NCI-H524 (cell line): ENCODE measurements at places on chromosomes 12 and 14.
A peak's percentile ranks its signal among the peaks of the same experiment; 100 is the strongest.

DNA sequence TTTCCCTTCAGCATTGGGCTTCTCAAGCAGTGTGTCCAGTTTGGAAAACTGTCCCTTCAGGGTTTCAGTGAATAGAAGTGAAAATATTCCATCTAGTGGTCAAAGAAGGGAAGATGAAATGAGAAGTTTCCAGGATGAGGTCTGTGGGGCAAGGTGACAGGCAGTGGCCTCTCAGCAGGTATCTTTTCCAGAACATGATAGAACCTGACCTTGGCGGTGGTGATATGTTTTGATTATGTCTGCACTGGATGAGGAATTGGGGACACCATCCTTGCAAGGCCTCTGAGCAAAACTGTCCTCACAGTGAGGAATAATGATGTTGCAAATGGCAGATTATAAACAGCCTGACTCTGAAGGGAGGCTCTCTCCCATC lies 4.7 kb downstream of the GPX2 start:
- DNase-seq = peak; percentile 47

DNA sequence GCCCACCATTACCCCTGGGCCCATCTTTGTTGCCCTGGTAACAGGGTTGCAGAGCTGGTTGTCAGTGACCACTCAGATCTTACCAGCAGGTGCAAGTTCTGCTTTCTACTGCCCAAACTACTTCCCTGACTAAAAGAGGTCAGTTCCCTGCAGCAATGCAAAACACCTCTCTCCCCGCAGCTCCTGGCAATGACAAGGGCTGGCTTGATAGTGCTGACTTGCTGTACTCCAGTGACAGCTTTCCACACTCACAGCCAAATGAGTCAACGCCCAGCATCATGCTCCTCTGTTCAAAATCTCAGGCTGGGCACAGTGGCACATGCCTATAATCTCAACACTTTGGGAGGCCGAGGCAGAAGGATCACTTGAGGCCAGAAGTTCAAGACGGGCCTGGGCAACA lies 90.6 kb downstream of the CIT start:
- no peak for DNase-seq

DNA sequence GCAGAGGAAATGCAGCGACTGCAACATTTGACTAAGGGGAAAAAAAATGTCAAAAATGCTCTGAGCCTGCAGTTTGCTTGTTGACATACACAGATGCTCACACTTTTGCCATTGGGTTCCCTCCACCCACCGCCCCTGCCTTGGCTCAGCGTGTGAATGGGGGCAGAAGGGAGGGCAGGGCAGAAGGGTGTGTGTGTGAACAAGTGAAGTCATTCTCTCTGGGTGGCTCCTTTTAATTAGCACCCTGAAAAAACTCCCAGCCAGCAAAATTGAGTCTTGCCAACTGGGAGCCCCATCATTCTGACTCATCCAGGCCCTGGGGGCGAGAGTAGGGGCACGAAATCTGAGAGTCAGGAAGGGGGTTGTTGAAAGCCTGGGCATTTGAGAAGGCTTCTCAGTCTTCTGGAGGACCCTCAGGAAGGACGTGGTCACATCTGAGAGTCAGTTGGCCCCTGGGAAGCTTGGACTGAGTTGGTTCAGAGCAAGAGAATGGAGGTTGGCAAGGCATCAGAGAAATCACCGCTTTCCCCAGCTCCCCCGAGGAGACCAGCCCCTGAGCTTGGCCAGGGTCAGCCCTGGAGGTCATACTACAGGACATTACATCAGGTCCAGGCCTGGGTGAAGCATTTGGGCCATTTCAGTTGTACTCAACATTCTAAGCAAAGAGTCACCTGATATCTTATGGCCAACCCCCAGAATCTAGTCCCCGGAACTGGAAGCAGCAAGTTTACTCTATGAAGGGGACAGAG lies 22.7 kb upstream of the KRT78 start:
- no peak for DNase-seq

- DNase-seq = no peak
These were observed 9.7 kb downstream of the KRT1 start for GRCh38 chr12:52670506-52670905.

DNA sequence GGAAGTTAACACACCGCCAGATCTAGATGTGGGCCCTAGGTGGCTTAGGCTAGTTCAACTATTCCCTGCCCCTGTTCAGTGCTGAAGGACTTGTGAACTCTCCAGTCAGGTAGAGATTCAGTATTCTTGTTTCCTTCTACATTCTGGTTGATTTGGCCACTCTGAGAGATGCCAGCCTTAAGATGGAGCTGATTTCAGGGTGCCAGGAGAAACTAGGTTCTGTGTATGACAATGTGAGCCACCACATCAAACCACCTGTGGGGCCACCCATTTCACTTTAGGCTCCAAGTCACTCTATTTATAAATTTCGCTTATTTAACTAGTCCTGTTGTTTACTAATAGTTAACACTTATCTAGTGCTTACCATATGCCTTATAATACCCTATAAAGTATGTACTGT lies 26.0 kb downstream of the FRMD6 start:
- DNase-seq = no peak

- no peak for DNase-seq
These were observed 167.4 kb downstream of the SNAPC1 start for GRCh38 chr14:61929651-61930050.

DNA sequence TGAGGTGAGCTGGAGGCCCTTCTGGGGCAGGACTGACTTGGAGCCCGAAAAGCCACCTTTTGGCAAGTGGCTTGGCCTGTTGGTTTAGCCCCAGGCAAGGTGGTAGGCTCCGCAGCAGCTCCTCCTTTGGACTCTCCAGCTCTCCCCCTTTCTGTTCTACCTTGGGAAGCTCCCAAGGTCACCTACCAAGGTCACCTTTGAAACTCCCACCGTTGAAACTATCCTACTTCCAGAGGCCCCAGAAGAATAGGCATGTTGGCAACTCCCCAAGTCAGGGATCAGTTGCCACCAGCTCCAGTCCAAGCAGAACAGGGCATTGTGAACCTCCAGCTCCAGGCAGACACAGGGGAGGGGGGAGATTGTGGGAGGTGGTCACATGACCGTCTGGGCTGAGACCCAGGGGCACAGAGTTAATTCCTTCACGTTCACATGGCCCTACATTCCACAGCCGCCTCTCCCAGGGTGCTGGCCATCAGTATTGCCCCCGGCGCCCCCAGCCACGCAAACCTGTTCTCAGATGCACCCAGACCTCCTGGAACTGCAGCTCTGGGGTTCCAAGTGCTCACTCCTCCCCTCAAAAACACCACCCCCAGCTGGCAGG lies 14.4 kb downstream of the IRF2BPL start:
- no peak for DNase-seq

DNA sequence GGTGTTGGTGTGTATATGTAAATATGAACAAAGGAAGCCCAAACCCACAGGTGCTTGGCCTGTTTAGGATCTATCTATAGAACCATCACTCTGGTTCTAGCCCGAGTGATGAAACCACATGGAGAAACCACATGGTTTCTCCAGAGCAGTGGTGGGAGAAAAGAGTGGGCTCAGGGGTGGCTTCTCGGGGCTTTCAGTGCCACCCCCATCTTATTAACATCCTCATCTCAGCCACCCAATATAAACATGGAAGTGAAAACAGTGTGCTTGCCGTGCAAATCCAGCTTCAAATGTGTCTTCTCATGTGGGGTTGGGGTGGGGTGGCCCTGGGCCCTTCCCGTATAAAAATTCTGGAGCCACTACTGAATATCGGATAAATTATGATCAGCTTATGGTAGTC lies 109.0 kb downstream of the STAB2 start:
- DNase-seq = no peak

- no peak for DNase-seq
These were observed 152.4 kb upstream of the ATP2B1 start for GRCh38 chr12:89861086-89861485.

DNA sequence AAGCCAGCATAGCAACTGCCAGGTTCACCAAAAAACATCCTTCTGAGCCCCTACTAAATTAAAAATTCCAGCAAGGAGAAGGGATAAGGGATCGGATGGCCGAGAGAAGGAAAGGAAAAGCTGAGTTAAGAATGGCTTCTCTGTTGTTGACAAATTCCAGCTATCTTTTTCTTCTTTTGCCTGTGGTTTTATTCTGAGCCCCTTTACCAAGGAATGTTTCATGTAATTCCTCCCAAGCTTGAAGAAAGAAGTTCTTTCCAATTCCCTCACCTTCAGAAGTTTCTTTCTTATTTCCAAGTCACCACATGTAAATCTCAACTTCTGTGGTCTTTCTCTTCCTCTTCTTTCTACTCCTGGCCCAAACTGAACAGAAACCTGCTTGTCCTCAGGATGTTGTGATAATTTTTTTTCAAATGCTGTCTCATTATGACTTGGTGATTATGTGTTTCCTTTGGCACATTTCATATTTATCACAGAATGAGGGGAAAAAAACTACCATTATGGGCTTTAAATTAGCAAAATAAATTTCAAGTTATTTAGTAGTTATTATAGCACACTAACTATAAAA lies 40.0 kb downstream of the FGD6 start:
- no peak for DNase-seq
